ENCODE measurements at places on chromosomes 16 and 17. TPM values are rescaled to one million over a fixed set of nuclear protein-coding genes. Genes with fewer than 3 reads are reported as not detected.
A peak's percentile ranks its signal among the peaks of the same experiment; 100 is the strongest.

- no peak overlapping the region for H3K27ac ChIP-seq
- DNase-seq, result no peak
- H3K4me3 ChIP-seq, result no peak overlapping the region
- H3K36me3 ChIP-seq, result no peaks in the 10 kb centered on the region
Observed at GRCh38 chr17:19270704-19271611, 33.8 kb downstream of the EPN2 start.

DNA sequence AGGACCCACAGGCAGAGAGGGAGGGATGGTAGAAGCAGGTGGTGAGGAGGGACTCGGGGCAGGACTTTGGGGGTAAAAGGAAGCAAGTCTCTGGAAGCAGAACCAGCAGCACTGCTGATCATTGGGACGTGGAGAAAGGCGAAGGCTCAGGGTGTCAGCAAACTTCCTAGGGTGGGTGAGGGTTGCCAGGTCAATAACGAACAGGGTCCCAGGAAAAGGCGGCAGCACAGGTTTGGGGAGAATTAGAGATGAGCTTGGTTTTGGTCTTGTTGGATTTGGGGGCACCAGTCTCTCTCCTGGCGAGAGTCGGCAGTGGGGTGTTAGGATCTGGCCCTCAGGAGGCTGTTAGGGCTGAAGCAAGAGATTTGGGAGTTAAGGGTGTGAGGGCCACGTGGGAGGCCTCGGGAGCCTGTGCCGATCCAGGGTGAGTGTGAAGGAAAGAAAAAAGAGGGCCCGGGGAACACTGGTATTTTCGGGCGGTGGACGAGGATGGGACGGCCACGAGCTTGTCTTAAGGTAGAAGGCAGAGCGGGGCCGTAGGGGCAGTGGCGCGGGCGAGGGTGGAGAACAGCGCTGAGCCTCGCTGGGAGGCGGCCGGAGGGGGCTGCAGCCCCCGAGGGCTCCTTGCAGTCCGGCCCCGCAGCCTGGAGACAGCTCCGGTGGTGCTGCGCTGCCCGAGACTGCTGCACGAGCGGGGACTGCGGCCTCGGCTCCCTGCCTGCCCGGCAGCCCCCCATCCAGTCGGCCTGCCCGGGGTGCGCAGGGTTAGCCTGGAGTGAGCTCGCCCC, 765 bp upstream of the ADORA2B start:
- no peak overlapping the region for H3K4me3 ChIP-seq
- no peaks in the 10 kb centered on the region for H3K36me3 ChIP-seq
- peaks cover 15% of the 10 kb centered on the region for H3K4me1 ChIP-seq
- DNase-seq, result no peak
- H3K27ac ChIP-seq, result no peak overlapping the region

DNA sequence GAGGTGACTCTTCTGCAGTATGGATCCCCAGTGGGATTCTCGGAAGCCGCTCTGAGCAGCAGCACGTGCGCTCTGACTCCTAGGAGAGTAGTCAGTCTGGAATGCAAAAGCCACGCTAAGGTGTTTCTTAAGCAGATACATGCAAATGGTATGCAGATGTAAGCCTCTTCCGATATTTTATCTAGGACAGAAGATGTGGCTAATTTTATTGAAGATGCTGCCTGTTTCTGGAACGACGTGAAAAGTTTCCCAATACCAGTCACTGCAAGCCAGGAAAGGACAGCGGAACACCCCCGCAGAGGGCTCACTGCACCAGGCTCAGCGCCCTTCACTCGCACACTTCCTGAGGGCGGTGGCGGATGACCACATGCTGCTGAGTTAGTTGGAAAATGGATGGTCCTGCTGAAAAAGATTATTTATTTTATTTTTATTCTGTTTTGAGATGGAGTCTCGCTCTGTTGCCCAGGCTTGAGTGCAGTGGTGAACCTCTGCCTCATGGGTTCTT, 10.1 kb downstream of the FADS6 start:
- H3K36me3 ChIP-seq, result no peaks in the 10 kb centered on the region
- no peak overlapping the region for H3K27ac ChIP-seq
- DNase-seq, result no peak

- no peak overlapping the region for H3K27ac ChIP-seq
- H3K4me3 ChIP-seq, result no peak overlapping the region
- no peaks in the 10 kb centered on the region for H3K36me3 ChIP-seq
- H3K27me3 ChIP-seq, result no peaks in the 10 kb centered on the region
- peak; percentile 60 for DNase-seq
- peaks cover 20% of the 10 kb centered on the region for H3K4me1 ChIP-seq
Observed at GRCh38 chr17:17729620-17730249, 48.5 kb downstream of the RAI1 start.

GRCh38 chr17:2222901-2223616, 80.5 kb downstream of the SMG6 start:
- DNase-seq, result peak; percentile 38
- peak overlapping the region; percentile 61 for H3K27ac ChIP-seq
- H3K36me3 ChIP-seq, result no peaks in the 10 kb centered on the region
- H3K4me1 ChIP-seq, result peaks cover 21% of the 10 kb centered on the region
- no peak overlapping the region for H3K4me3 ChIP-seq

DNA sequence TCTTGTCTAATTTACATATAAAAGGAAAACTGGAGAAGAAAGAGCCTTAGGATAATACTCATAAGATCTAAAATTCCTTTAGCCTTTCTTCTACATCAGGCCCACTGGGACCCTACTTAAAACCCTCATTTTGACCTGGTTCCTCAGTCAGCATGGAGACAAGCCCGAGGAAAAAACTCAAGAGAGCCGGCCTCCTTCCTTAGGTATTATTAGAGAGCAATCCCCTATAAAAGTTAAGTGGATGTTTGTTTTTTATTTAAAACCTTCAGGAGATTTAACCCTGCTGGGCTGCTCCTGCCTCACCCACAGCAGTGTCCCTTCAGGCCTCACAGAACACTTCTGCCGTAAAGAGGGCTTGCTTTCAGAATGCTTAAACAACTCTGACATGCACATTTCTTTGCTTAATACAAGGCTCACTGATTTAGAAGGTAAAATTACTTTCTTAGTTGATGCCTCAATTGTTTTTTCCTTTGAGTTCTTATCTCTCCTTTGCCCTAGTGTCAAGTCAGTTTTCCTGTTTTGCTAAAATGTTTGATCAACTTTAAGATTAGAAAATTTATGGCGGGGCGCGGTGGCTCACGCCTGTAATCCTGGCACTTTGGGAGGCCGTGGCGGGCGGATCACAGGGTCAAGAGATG, 145.6 kb upstream of the TBX2 start:
- H3K36me3 ChIP-seq, result no peaks in the 10 kb centered on the region
- H3K4me3 ChIP-seq, result no peak overlapping the region
- H3K4me1 ChIP-seq, result no peaks in the 10 kb centered on the region
- no peak for DNase-seq

- H3K4me1 ChIP-seq, result peaks cover 6% of the 10 kb centered on the region
- H3K27me3 ChIP-seq, result no peaks in the 10 kb centered on the region
- H3K27ac ChIP-seq, result no peak overlapping the region
- no peak for DNase-seq
- H3K4me3 ChIP-seq, result no peak overlapping the region
Observed at GRCh38 chr16:19645557-19645981, 72.5 kb downstream of the KNOP1 start.

GRCh38 chr17:82351254-82351712, 7.8 kb upstream of the TEX19 start:
- no peak overlapping the region for H3K4me3 ChIP-seq
- no peaks in the 10 kb centered on the region for H3K36me3 ChIP-seq
- peaks cover 17% of the 10 kb centered on the region for H3K4me1 ChIP-seq
- H3K27ac ChIP-seq, result no peak overlapping the region
- no peak for DNase-seq
- no peaks in the 10 kb centered on the region for H3K27me3 ChIP-seq

GRCh38 chr16:66269617-66270332, 96.7 kb upstream of the CDH5 start:
- H3K4me1 ChIP-seq, result peaks cover 11% of the 10 kb centered on the region
- no peak for DNase-seq
- no peak overlapping the region for H3K27ac ChIP-seq
- no peak overlapping the region for H3K4me3 ChIP-seq
- no peaks in the 10 kb centered on the region for H3K27me3 ChIP-seq

GRCh38 chr16:55853114-55853513, 20.2 kb upstream of the CES1 start:
- H3K4me3 ChIP-seq, result no peak overlapping the region
- no peaks in the 10 kb centered on the region for H3K36me3 ChIP-seq
- no peak overlapping the region for H3K27ac ChIP-seq

DNA sequence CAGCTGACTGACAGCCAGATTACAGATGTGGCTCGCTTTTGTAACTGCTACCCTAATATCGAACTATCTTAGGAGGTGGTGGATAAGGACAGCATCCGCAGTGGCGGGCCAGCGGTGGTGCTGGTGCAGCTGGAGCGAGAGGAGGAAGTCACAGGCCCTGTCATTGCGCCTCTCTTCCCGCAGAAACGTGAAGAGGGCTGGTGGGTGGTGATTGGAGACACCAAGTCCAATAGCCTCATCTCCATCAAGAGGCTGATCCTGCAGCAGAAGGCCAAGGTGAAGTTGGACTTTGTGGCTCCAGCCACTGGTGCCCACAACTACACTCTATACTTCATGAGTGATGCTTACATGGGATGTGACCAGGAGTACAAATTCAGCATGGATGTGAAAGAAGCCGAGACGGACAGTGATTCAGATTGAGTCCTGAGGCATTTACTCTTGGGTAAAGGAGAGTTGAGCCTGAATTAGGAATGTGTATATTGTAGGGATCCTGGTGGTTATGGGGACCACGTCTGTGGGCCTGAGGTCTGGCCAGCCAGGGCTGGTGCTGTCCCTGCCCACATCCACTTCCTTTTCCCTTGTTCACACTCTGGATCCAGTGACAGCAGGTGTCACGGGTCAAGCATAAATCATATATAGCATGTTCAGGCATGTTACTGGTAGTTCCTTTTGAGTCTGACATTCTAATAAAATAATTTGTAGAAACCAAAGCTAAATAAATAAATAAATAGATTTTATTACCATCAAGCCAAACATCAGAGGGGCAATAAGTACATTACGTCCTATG, 89.0 kb upstream of the SMURF2 start:
- peaks cover 9% of the 10 kb centered on the region for H3K36me3 ChIP-seq
- H3K4me1 ChIP-seq, result no peaks in the 10 kb centered on the region
- no peak overlapping the region for H3K27ac ChIP-seq

GRCh38 chr17:31674717-31675349, 184.2 kb downstream of the COPRS start:
- H3K4me1 ChIP-seq, result no peaks in the 10 kb centered on the region
- no peaks in the 10 kb centered on the region for H3K36me3 ChIP-seq
- H3K4me3 ChIP-seq, result no peak overlapping the region
- no peaks in the 10 kb centered on the region for H3K27me3 ChIP-seq
- H3K27ac ChIP-seq, result no peak overlapping the region

GRCh38 chr17:14302091-14302430, 1.2 kb downstream of the HS3ST3B1 start:
- H3K4me3 ChIP-seq, result peak overlapping the region; percentile 93
- peak overlapping the region; percentile 56 for H3K27ac ChIP-seq
- H3K27me3 ChIP-seq, result peaks cover 3% of the 10 kb centered on the region
- DNase-seq, result peak; percentile 58
- H3K4me1 ChIP-seq, result peaks cover 25% of the 10 kb centered on the region

DNA sequence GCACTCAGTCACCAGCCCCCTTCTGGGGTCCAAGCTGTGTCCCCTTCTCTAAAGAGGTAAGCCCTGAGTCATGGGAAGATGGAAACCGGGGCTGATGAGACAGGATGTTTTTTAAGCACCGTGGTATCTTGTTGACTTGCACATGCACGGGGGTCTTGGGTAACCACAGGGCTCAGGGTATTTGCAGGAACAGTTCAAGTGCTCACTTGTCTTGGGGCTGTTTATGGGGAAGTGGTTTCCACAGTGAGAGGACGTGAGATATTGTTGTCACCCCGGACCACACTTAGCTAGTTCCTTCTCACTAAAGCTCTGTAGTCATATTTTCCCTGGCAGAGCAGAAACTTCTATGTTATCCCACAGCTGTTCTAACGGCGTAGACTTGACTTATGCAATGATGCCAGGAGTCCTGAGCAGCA, 7.7 kb downstream of the CCL3L1 start:
- H3K27ac ChIP-seq, result peak overlapping the region; percentile 23
- H3K4me1 ChIP-seq, result no peaks in the 10 kb centered on the region
- DNase-seq, result peak; percentile 24
- H3K4me3 ChIP-seq, result no peak overlapping the region
- no peaks in the 10 kb centered on the region for H3K27me3 ChIP-seq

- no peak overlapping the region for H3K27ac ChIP-seq
- DNase-seq, result no peak
- no peaks in the 10 kb centered on the region for H3K27me3 ChIP-seq
- no peaks in the 10 kb centered on the region for H3K4me1 ChIP-seq
- H3K36me3 ChIP-seq, result peaks cover 2% of the 10 kb centered on the region
Observed at GRCh38 chr17:67911059-67911782, 85.0 kb downstream of the C17orf58 start.

DNA sequence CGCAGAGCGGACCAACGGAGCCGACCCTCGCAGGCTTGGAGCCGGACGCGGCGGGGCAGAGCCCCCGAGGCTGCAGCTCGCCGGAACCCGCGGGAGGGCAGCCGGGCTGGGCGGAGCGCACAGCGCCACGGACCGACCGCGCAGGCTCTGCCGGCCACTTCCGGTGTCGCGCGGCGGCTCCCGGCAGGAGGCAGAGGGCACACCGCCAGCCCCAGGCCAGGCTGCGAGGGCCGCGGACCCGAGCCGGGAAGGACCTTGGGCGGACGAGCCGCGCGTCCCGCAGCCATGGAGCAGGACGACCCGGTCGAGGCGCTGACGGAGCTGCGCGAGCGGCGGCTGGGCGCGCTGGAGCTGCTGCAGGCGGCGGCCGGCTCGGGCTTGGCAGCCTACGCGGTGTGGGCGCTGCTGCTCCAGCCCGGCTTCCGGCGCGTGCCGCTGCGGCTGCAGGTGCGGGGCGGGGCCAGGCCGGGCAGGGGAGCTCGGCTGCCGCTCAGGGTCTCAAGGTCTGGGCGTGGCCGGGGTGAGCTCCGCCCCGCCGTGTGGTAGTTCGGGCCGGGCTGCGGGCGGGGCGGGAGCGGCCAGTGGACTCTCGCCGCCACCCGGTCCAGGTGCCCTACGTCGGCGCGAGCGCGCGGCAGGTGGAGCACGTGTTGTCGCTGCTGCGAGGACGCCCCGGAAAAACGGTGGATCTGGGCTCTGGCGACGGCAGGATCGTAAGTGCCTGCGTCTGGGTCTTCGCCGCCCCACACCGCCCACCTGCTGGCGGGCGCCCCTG, at the start of gene ANTKMT:
ANTKMT (plus strand) TSS at position 157 of the 775 bp plus-strand sequence; CDS start at position 286, 129 bp downstream.
- no peaks in the 10 kb centered on the region for H3K36me3 ChIP-seq
- peak within 1 kb of the TSS; percentile 69 for H3K27ac ChIP-seq
- peak within 1 kb of the TSS; percentile 70 for H3K4me3 ChIP-seq
- peaks cover 16% of the 10 kb centered on the region for H3K27me3 ChIP-seq
- peak; percentile 54 for DNase-seq

GRCh38 chr16:87044032-87044382, 273.2 kb downstream of the C16orf95 start:
- H3K4me3 ChIP-seq, result no peak overlapping the region
- no peaks in the 10 kb centered on the region for H3K36me3 ChIP-seq
- DNase-seq, result no peak
- H3K27ac ChIP-seq, result no peak overlapping the region
- no peaks in the 10 kb centered on the region for H3K4me1 ChIP-seq
- peaks cover 23% of the 10 kb centered on the region for H3K27me3 ChIP-seq

CCL1 gene
- total RNA-seq, result not detected

CCL16 gene
- not detected for total RNA-seq

SMTNL2 gene
- not detected for total RNA-seq

UTS2R gene
- not detected for total RNA-seq

CA7 gene
- not detected for total RNA-seq

DBNDD1 gene
- 3.0 TPM for total RNA-seq

SP6 gene
- 0.15 TPM for total RNA-seq

TNFRSF17 gene
- total RNA-seq, result 0.41 TPM

NOL3 gene
- 2.1 TPM for total RNA-seq
